ENCODE measurements at places on chromosomes 1 and 21.
A peak's percentile ranks its signal among the peaks of the same experiment; 100 is the strongest.

- DNase-seq, result peak; percentile 77
Observed at GRCh38 chr1:3349161-3349967, 105.1 kb upstream of the ARHGEF16 start.

DNA sequence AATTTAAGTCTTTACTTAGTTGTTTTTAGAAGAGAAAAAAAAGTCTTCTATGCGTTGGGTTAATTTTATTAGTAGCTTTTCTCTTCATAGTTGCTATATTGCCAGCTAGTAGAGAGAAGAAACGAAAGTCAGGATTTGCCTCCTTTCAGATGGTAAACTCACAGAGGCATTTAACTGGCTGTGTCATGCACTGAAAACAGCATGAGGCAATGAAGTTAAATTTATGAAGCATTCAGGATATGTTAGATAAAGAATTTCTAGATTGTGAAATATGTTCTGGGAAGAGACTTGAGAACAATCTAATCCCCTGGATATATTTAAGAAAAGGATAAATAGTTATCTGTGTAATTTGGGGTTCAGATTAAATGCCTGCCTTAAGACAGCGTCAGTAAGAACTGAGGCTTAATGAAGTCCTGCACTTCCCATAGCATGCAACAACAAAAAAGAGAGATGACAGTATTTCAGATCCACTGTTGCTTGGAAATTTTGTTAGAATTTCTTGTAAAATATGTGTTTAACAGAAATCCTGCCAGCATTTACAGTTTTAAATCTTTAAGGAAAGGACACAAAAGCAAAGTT, 1.7 kb downstream of the ANGPTL1 start:
- DNase-seq, result no peak

GRCh38 chr1:226033582-226033981, 28.9 kb upstream of the H3-3A start:
- DNase-seq, result no peak

- DNase-seq, result peak; percentile 92
Observed at GRCh38 chr1:30379684-30380624, 343.4 kb downstream of the MATN1 start.

DNA sequence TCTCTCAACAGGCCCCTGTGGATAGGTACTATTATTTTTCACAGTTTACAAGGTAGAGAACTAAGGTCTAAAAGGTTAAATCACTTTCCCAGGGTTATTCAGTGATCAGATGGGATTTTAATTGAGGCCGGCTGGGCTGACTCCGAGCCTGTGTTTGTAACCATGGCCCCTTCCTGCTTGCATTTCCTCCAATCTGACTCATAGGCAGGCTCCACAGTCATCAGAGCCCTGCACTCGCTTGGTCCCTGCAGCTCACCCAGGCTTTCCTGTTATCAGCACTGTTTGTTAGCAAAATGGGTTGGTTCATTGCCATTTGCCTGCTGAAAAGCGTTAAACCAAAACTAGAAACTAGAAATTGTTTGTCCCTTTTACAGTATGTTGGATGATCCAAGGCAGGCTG, 41.4 kb upstream of the LMX1A start:
- DNase-seq, result no peak

- DNase-seq, result no peak
Observed at GRCh38 chr1:151963288-151963687, 30.4 kb downstream of the S100A10 start.

DNA sequence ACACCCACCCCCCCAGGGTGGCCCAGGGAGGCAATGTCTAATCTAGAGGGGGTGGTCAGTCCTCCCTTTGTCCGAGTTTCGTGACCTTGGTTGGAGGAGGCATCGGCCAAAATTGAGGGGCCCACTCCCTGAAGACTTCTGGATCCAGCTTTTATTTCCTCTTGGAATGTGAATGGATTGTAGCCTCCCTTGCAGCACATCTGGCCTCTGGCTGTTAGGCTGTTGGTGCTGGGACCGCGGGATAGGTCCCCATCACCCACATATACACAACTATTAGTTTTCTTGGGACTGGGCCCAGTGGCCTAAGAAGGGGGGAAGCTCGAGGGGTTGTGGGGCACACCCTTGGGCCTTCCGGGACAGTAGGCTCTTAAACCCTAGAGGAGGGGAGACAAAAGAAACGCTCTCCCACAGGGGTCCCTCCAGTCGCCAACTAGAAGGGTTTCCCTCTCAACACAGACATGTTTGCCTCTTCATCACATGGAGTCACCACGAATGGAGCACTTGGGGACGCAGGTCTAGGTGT, 2.5 kb downstream of the LHX4 start:
- DNase-seq, result no peak

DNA sequence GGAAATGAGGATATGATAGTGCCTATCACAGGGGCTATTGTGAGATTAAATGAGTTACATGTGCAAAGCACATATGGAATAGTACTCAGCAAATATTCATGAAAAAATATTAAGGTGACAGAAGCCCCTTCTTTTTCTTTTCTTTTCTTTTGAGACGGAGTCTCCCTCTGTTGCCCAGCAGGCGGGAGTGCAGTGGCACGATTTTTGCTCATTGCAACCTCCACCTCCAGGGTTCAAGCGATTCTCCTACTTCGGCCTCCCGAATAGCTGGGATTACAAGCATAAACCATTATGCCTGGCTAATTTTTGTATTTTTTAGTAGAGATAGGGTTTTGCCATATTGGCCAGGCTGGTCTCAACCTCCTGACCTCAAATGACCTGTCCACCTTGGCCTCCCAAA, 139.4 kb downstream of the HIVEP3 start:
- no peak for DNase-seq

DNA sequence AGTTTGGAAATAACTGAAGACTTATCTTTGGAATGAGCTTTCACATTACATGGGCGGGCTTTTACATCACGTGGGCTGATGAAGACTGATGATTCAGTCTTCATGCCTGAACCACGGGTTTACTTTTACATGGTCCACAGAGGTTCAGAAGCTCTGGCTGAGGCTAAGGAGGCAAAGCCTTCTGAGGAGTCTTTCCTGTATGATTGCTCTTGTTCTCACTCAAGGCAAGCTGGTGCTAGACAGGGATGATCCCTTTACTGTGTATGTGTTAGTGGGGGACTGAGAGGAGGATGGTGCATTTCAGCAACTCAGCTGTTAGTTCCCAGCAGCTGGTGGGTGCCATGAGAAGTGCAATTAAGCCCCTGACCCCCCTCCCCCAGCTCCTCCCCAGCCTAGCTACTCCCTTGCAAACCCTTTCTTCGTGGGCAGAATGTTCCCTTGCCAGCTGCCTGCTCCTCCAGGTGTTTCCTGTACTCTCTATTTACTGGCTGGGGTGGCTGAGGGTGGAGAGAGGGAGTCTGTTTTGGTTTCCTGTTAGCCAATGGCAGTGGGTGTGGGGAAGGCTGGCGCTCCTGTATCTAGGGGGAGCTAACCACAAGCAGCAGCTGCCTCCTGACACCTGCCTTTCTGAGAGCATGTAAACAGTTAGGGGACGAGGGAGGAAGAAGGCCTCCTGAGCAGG, 15.4 kb downstream of the BTG2 start:
- no peak for DNase-seq
